ENCODE measurements at places on chromosomes 12 and 14.

DNA sequence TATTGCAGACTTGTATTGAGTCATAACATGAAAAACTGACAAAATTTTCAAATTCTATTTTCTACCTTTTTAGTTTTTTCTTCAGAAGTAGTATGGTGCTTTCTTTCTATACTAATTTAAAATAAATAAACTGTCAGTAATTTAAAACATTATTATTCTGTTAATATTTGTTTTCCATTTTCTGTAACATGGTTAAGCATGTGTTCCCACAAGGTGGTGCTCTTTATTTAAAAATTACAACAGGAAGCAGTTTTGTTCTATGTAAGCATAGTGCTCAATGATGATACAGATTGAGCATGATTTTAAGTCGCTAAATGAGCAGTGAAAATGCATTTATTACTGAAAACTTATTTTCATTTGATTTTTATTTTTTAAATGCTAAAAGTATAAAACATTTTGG is 114.6 kb downstream of the PPFIA2 start:
- no peak for DNase-seq

- DNase-seq: no peak
Measured at GRCh38 chr12:23084236-23084995, 459.4 kb downstream of the ETNK1 start.

GRCh38 chr14:56949828-56950227 is 139.5 kb upstream of the OTX2 start:
- no peak for DNase-seq

GRCh38 chr12:96237035-96237434 is 42.9 kb downstream of the ELK3 start:
- no peak for DNase-seq

- no peak for DNase-seq
Measured at GRCh38 chr12:25186038-25186787, 8.7 kb downstream of the DNAI7 start.

- no peak for DNase-seq
Measured at GRCh38 chr14:87331991-87332390, 661.0 kb downstream of the GALC start.

DNA sequence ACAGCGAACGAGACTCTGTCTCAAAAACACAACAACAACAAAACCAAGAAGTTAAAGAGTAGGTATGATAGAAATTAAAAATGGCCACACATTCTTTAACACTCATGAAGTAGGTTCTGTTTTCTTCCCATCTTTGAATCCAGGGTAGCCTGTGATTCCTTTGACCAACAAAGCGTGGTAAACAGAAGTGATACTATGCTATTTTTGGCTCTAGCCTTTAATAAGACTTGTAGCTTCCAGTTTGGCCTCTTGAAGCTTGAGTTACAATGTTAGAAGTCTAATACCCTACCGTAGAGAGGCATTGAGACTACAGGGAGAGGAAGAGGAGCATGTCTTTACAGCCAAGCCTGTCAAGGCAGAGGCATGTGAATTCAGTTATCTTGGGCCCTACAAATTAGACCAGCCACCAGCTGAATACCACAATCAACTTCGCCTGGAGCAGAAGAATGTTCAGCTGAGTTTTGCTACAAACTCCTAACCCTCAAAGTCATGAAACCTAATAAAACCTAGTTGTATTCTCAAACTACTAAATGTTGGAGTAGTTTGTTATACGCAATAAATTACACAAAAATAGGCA is 4.9 kb upstream of the NEMF start:
- DNase-seq: no peak
